ENCODE measurements at places on chromosomes 2 and 18.

- DNase-seq, result no peak
These were observed 238.2 kb downstream of the GCA start for GRCh38 chr2:162581959-162582798.

GRCh38 chr18:48324651-48325050, 84.5 kb downstream of the ZBTB7C start:
- DNase-seq, result no peak

- no peak for DNase-seq
These were observed 42.2 kb downstream of the PHLPP1 start for GRCh38 chr18:62757399-62758010.

- DNase-seq, result no peak
These were observed 58.8 kb downstream of the SCN1A start for GRCh38 chr2:166068981-166069380.

GRCh38 chr2:50379351-50379750, 652.6 kb downstream of the NRXN1 start:
- DNase-seq, result no peak

- no peak for DNase-seq
These were observed 32.9 kb downstream of the ACTR3 start for GRCh38 chr2:113922784-113923183.

GRCh38 chr18:38940863-38941531, 1375.4 kb upstream of the CELF4 start:
- peak; percentile 27 for DNase-seq

GRCh38 chr2:21041943-21042707, 1.7 kb downstream of the APOB start:
- DNase-seq, result no peak

- DNase-seq, result no peak
These were observed 445.8 kb upstream of the RGPD4 start for GRCh38 chr2:107380912-107381311.

DNA sequence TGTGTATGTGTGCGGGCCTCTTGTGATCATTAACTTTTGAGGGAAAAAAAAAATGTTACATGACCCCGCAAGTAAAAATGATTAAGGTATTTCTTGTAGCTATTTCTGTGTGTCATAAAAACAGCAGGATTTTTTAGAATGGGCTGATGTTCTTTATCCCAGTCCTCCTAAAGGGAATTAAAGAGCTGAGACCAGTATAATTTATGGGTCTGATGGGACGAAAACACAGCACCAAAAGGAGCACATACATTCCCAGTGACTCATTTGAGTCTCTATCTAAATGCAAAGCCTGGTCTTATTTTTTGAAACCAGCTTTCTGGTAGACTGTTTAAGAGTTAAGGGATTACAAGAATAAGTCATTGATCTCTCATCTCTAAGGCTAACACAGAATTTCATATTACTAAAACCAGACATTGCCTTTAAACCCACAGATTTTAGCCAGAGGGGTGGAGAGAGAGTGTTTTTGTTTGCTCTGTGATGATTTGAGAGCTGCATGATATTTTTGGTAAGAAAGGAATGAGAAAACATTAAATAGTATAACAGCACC, 342.3 kb upstream of the EPHA4 start:
- no peak for DNase-seq

DNA sequence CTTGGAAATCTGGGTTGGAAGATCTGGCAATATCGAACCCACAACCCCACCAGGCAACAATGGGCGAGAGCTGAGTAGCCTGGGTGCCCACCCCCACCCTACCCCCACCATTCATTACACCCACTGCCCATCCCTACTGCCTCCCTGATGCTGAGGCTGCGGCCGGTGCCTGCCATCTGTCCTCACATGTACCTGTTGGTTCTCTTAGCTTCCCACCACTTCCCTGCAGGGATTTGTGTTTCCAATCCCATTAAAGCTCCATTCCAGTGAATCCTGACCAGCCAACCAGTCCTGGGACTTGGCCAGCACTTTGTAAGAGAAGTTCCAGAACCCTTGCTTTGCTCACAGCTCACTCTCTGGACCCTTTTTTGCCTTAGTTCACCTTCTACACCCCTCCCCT, 163.0 kb upstream of the SH3BP4 start:
- DNase-seq, result no peak

- no peak for DNase-seq
These were observed 453.7 kb downstream of the SLC4A3 start for GRCh38 chr2:220081171-220081570.

DNA sequence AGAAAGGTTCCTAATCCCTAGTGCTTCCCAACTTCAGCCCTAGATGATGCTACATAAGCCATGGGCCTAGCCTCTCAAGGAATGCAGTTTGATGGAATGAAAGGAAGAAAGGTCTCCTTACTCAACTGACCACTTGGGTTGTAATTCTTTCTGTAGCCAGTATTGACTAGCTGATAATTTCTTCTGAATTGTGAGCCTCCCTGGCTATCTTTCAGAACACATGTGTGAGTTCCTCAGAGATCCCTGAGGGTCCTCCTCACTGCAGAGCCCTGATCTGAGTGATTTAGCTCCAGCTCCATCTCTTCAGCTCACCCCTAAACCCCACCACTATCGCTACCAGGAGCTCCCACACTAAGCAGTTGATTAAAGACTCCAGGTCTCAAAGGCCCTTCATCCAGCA, 31.5 kb downstream of the CFAP210 start:
- DNase-seq, result no peak

DNA sequence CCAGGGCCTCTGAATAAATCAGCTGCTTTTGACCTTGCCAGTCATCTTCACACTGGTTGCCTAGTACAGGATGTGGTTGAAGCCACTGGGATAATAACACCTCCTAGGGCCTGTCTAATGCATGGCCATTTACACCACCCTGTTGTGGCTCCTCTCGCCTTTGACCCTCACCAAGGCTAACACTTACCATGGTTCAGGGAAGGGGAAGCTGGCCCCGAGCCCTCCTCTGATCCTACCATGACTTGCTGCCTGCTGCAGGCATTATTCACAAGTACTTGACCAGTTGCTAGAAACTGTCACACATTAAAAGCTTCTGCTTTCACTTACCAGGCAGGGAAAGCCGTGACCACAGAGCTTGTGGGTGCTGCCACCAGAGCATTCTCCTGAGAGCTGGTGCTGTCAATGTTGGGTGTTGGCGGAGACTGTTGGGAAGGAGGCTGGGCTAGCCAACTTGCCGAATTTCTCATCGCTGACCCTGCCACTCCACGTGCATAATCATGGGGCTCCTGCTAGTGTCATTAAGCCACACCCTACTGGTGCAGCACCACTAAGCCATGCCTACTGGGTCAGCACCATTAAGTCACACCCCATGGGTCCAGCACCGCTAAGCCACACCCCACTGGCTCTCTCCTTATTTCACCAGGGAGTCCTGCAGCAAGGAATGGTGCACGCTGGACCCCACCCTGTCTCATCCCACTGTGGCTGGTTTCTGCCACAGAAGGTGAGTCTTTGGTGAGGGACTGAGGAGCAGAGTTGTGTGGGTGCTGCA, 47.0 kb upstream of the TTC39C start:
- DNase-seq, result peak; percentile 23

DNA sequence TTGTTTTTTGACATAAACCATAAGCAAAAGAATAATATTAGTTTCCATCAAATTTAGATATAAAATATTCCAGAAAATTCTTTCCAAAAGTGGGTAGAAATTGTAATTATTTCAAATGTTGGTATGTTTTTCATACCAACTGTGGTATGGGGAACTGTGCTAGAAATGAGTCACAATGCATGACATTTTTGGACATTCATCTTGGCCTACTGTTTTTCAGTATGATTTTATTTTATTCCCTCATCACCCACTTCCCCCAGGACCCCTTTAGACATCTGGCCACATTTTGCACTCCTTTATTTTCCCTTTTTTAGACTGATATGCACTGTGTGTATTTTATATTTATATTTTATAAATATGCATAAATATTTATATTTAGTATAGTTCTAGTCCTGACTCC, 97.1 kb downstream of the DPP4 start:
- DNase-seq, result no peak

GRCh38 chr2:128638341-128639119, 319.9 kb upstream of the HS6ST1 start:
- DNase-seq, result no peak

- DNase-seq, result no peak
These were observed 250.5 kb downstream of the SLC8A1 start for GRCh38 chr2:40201425-40201824.

GRCh38 chr2:158512323-158512722, 55.6 kb downstream of the PKP4 start:
- no peak for DNase-seq

GRCh38 chr2:12063210-12063609, 316.8 kb downstream of the LPIN1 start:
- no peak for DNase-seq

DNA sequence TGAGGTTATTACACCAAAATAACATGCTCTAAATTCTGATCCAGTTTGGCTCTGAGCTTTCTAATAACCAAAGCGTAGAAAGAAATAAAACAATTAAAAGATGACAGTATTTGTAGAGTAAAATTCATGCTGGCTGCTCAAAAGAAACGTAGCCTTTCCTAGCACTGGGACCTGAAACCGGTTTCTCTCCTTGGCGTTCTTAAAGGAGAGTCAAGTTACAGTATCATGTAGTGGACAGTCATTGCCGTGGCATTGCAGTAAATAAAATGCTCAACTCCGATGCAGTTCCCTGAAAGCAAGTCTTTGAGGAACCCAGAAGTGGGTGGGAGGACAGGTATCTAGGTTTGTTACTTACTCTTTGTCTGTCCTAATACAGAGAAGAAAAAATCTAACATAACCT, 52.7 kb upstream of the ITM2C start:
- DNase-seq, result no peak

- DNase-seq, result no peak
These were observed 24.7 kb downstream of the RNF103 start for GRCh38 chr2:86598966-86599365.

- DNase-seq, result no peak
These were observed 34.3 kb downstream of the LCLAT1 start for GRCh38 chr2:30481323-30481800.

DNA sequence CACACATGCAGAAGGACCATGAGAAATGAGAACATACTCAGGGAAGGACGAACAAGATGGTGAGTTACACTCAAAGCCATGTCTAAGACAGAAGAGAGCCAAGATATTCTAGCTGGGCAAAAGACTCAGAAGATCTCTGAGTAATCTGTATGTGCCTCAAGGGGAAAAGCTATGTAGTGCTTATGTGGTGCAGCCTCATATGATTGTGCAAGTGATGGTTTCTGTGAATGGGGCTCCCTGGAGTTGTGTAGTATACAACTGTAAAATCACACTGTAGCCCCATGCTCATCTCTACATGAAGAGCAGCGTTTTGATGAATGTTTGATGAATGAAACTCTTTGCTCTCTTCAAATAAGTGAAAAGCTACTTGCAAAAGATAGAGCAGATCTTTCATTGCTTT, 57.5 kb downstream of the OSR1 start:
- DNase-seq, result no peak

GRCh38 chr2:221969087-221969829, 329.5 kb downstream of the PAX3 start:
- no peak for DNase-seq

DNA sequence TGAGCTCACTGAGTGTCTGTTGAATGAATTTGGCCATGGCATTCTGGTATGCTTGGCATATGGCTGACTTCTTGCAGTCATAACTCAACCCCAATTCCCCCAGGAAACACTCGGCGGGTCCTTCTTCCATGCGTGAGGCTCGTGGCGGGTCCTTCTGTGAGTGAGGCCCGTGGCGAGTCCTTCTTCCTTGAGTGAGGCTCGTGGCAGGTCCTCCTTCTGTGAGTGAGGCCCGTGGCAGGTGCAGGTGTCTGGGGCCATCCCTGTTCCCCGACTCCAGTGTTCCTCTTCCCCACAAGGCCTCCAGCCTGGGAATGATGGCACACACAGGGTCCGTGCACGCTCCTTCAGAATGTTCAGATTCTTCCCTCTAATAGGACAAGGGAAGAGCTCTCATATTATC, 169.0 kb downstream of the EIPR1 start:
- no peak for DNase-seq

DNA sequence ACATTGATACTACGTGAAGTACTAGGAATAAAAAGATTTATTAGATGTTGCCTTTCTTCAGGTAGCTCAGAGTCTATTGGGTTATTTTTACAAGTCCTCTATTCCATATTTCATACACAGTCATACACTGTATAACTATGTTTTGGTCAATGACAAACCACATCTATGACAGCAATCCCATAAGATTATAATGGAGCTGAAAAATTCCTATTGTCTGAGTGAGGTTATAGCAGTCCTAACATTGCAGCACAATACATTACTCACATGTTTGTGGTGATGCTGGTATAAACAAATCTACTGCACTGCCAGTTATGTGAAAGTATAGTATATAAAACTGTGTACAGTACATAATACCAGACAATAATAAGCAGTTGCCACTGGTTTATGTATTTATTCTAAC, 595.1 kb downstream of the MBD2 start:
- DNase-seq, result no peak

DNA sequence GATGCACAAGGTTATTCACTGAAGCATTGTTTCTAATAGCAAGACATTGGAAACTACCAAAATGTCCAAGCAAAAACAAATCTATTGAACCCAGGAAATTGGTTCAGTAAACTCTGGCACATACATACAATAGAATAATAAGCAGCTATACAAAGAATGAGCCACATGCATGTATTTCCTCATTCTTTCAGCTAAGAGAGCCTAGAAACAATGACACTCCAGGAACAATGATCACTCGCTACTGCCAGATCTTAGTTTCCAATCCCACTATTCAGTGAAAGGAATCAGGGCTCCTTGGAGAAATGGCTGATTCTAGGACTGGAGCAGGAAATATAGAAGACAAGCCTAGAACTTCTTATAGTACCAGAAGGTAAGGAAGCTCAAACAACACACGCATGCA, 221.9 kb upstream of the AGAP1 start:
- no peak for DNase-seq

DNA sequence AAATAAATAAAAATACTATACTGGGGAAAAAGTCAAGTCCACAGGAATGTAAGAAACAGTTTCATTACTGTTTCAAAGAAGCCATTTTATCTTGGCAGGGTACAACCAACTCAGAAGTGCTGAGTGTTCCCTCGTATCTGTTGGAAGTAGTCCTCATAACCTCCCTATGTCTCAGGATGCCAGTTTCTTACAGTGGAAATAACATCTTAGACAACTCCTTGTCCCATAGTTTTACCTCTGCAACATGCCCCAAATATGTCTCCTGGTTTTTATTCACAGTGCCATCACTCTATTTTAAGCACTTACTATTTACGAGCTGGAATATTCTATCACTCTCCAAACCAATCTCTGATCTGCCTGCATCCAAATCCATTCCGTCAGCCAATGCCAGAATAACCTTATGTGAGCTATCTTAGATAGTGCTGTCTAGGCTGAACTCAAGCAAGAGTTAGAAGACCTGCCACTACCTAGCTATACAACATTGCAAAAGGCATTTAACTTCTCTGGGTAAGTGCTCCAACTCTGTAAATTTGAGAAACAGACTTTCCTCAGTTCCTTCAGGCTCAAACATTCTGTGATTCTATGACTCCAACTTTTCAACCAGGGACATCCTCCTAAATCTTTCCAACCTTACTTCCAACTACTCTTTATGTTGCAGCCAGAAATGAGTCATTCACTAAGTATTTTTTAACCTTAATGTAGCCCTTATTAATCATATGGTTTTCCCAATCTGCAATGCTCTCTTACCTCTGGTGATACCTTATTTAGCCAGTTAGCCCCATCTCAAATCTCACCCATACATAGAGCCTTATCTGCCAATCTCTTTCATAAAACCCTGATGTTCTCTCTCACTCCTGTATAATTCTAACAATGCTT, 66.7 kb downstream of the RTN4 start:
- DNase-seq, result no peak

Data from activated gamma-delta T cell treated with Interleukin-2 at 50 U/mL for 16 hours (primary cell).